GM04504 (cell line): ENCODE measurements at places on chromosomes 3 and 15.

- DNase-seq = no peak
Measured at GRCh38 chr15:93803421-93804152, 427.8 kb upstream of the MCTP2 start.

GRCh38 chr3:157312376-157312745, 124.3 kb upstream of the PTX3 start:
- DNase-seq = no peak

GRCh38 chr3:185789891-185790830, 34.7 kb downstream of the IGF2BP2 start:
- DNase-seq = no peak

DNA sequence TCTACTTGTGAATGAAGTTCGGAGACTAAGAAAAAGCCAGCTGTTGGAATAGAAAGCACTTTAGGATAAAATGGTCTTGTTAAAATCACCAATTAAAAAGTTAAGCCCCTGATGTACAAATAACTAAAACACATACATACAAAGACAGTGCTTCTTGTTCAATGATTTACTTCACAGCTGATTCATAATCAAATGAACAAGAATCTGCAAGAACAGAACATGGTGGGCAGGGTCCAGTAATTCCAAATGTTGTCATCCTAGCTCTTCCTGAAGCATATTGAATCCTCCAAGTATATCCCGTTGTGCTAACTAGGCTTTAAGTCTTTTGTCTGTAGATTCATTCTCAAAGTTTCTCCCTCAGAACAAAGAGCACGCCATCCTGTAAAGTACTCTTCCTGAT, 24.5 kb downstream of the NIT2 start:
- no peak for DNase-seq

DNA sequence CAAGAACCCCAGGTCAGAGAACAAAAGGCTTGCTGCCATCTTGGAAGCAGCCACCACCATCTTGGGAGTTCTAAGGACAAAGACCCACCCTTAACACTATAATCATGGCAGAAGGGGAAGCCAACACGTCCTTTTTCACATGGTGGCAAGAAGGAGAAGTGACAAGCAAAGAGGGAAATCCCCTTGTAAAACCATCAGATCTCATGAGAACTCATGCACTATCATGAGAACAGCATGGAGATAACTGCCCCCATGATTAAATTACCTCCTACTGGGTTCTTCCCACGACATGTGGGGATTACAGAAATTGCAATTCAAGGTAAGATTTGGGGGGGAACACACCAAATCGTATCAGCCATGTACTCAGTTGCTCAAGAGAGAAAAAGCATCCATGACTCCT, 21.1 kb upstream of the GBE1 start:
- no peak for DNase-seq

DNA sequence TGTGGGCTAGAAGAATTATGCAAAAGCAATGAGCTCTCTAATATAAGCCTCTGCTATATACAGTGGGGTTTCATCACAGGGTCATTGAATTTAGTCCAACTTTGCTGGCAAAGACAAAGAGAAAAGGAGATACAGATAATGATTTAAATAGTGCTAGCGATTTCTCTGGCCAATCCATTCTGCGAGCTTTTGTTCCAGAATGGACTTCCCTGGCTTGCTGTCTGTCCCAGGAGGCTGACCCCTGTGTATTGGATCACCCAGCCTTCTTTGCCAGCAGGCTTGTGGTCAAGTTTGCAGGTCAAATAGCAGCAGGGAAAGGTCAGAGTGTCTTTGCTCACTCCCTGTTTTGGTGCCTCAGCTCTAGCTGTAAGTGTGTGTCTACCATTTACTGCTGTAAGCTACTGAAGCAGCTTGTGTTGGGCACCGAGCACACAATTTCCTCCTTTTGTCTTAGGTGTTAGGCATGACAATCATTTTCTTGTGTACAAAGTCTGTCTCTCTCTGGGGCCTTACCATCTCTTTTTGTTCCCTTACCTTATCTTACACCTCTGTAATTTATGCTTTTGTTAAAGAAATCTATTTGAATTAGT, 55.7 kb downstream of the UNC13C start:
- no peak for DNase-seq

DNA sequence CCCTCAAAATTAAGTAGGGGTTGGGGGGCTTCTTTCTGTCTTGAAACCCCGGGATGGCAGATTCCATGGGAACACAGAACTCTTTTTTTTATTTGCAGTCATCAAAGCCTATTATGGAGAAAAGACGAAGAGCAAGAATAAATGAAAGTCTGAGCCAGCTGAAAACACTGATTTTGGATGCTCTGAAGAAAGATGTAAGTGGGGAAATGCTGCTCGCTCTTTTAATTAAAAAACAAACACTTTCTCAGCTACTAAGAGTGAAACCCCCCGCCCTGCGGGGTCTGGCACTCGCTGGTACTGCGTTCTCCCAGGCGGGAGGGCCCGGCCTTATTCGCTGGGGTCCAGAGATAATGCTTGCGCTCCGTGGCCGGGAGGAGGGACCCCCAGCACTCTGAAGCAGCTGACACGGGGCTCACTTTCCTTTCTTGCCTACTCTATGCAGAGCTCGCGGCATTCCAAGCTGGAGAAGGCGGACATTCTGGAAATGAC, 615 bp downstream of the HES1 start:
- no peak for DNase-seq

DNA sequence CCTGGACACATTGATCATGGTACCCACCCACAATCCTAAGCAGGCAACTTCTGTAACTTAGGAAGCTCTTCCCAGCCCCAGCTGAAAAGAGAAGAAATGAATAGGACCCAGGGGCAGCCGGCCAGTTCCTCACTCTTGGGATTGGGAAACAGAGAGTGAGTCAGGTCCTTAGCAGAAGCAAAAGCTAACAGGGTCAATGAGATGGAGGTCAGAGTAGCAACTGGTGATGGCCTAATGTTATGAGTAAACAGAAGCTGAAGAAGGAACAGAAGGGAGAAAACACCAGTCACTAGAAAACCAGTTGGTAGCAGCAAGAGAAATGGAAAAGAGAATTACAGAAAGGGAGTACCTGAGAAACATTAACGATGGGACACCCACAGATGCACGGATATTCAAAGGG, 20.0 kb downstream of the RIOX2 start:
- DNase-seq = peak; percentile 40

- DNase-seq = no peak
Measured at GRCh38 chr15:60417112-60417511, 19.3 kb upstream of the ANXA2 start.

DNA sequence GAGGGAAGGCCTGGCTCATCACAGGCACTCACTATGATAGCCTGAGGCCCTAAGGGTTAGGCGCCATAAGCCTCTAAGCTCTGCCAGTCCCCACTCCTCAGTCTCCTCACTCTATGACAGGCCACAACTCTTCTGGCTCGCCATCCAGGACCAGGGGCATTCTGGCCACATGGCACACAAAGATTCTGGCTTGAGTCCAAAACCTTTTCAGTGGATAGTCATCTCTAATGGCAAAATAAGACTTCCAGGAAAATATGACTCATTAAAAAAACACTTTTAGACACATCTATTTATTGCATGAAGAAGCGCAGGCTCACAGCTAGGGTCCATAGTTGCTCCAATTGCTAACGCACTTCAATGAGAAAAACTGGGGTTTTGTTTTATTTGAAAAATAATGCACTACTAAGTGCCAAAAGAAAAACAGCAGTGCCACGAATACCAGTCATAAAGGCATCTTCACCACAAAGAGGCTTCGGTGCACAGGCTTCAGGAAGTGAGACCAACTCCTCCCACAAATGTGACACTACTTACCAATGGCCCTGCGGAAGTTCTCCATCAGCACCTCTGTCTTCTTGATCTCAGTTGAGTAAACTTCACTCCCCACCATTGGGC, 11.1 kb downstream of the RUVBL1 start:
- DNase-seq = peak; percentile 54
